ENCODE measurements at places on chromosomes 1 and 21.

DNA sequence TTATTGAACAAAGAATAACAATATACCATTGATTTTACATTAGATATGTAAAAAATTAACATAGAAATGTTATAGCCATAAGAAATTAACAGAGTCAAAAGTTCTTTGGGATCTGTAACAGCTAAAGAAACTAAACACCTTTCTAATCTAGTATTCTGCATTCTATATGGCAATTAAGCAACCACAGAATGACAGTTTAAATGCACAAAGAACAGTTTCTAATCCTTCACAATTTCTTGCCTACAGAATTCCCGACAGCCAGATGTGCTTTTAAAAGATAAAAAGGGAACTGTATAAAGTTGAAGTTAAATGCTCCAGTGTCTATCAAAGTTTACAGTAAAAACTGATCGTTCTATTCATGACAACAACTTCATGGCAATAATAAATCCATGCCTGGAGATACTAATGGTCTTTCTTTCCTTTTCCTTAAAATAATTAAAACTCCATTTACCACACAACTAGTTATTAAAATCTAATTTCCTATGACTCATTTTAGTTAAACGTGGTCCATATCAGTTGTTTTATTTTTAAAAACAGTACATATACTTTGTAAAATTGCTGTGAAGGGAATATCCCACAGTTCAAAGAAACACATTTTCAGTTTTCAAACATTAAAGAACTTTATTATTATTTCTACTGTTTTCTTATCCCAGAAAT, 110.2 kb downstream of the EIF4G3 start:
- DNase-seq: no peak

GRCh38 chr1:200150721-200151120, 123.2 kb downstream of the NR5A2 start:
- DNase-seq: no peak

GRCh38 chr1:214004014-214004413, 16.2 kb downstream of the PROX1 start:
- no peak for DNase-seq

DNA sequence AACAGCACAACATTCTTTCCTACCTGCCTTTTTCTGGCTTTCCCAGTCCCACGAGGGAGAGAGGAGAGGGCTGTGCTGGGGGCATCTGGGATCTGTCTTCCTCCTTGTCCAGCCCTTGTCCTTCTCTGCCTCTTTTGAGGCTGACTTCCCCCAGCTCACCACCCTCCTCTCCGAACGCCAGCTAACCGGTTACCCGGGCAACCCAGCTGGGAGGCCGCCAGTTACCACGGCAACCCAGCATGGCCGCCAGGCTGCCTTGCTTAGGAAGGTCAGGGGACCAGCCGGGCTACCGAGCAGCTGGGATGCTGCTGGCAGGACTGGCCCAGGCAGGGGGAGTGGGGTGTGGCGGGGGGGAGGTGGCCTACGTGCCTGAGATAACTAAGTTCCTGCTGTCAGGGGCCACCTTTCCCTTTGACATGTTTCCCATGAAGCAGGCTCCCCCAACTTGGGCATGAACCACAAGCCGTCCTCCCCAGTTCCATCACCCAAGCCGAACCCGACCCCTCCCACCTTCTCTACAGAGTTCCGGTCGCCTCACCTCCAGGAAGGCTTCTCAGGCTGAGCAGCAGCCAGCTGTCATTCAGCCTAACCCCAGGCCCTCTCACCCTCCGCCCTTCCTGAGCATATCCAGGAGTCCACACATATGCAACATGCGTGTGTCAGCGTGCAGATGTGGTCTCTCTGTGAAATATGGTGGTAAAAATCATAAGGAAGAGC, 8.7 kb downstream of the PLEKHA6 start:
- DNase-seq: peak; percentile 96

- no peak for DNase-seq
These were observed 64.1 kb upstream of the TMPRSS2 start for GRCh38 chr21:41571938-41572510.

DNA sequence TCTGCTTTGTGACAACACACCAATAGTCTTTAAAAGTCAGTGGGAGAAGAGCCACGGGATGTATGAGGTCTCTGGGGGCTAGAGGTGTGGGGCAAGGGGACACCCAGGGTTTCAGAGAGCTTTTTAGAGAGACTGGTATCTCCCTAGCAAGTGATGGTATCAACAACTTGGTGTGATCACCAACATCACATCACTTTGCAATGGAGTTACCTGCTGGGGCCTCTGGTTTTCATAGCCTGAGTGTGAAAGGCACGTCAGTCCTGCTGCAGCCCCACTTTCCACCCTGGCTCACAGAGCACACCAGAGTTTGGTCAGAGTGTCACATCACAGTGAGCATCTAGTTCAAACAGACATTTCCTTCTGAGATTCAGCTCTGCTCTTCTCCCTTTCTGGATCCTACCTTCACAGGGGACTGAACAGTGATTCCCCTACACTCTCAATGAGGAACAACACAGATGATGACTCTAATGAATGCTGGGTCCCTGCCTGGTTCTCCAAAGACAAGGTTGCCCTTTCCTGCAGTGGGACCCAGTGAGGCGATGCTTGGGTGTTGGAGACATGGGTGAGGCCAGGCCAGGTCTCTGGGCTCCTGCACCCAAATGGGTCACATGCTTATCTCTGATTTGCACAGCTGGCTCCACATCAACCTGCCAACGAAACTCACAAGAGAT, 2.0 kb upstream of the MAN1C1 start:
- DNase-seq: no peak

GRCh38 chr1:12609469-12610003, 8.5 kb downstream of the DHRS3 start:
- DNase-seq: no peak

DNA sequence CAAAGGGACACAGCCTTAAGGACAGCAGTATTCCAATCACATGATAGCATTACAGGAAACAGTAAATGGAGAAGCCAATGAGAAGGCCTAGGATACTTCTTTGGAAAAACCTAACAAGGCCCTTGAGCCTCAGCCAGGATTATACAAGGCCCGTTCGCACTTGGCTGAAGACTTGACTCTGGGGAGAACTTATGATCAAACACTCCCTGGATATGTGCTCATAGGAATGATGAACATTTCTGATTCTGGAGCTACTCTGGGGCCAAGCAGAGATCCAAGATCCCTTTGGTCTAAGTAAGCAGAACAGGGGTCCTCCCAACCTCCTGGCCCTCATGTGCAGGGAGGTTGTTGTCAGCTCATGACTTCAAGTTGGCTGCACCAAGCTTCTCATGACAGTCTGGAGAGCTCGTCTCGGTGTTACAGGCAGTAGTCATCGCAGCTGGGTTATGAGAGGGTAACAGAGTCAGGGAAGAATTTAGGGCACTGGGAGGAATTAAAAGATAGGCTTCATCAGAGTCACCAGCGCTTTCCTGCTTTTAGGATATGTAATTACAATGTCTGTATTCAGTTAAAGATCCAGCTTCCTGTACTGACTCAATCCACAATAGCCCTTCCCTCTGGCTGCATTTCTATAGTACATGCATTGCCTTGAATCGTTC, 92.5 kb upstream of the IRF2BP2 start:
- no peak for DNase-seq

- DNase-seq: no peak
These were observed 11.8 kb upstream of the SRM start for GRCh38 chr1:11071463-11072215.

DNA sequence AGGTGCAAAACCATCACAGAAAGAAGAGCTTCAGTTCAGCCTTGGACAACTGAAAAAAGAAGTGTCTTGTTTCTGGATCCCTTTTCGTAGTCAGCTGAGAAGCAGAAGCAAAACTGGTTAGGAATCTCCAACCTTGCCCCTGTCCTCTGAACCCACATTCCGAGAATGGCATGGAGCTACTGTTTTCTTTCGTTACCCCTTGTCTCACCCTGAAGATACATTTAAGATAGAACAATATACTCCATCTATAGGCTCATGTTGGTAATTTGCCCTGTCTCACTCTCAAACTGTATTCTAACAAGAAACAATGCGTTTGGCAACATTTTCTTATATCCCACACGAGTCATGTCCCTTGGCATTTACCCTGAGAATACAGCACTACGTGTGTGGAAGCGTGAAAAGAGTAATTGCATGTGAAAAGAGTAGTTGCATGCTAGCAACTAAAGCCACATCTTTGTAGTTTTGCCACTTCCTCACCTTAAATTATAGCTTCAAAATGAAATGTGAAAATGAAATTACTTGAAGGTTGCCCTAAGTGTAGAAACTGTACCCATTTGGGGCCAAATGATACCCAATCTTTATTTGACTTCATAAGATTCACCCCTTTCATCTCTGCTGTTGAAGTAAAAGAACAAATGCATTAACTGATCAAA, 5.3 kb downstream of the SLAMF7 start:
- no peak for DNase-seq

GRCh38 chr1:223201967-223202366, 58.9 kb upstream of the TLR5 start:
- no peak for DNase-seq

DNA sequence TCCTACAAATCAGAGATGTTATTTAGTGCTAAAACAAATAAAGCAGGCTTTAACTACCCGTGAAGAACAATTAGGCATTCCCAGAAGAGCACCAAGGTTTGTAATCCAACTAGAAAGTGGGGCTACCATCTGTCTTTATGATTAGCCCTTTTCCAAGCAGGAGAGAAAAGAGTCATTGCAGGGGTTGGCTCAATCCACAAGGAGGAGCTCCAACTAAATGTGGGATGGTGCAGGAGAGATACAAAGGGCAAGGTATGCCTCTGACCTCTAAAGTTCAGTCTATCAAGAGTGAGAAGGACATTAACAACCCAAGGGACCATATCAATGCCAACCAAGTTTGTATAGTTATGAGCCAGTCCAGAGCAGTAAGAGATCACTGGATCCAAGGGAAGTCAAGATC, 382.7 kb upstream of the DUSP10 start:
- DNase-seq: peak; percentile 63

DNA sequence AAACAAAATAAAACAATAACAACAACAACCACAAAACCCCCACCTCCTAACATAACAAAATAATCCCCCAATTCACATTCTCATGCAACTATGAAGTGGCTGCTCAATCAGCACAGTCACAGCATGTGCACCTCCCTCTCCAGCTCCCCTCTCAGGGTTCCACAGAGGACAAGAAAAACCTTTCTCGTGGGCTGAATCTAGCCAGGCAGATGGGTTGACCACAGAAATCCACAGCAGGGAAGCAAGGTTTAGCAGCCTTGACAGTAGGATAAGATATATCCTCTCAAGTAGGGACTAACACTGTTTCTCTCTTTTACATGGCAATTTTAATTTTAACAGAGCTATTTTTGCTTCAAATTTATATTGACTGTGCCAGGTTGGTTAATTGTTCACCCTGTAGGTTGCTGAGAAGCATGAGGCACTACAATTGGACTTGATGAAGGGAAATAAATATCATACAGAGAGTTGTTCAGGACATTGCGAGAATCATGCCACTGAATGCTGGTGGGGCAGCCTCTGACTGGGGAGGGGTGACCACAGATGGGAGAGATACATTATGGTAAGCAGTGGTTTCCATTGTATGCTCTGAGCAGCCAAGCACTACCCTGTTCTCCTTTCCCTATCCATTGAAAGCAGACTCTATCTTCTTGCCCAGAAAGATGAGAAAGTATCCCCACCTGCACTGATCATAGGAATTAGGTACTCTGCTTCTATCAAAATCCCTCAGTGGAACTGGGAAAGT, 535.1 kb downstream of the DPYD start:
- DNase-seq: no peak

DNA sequence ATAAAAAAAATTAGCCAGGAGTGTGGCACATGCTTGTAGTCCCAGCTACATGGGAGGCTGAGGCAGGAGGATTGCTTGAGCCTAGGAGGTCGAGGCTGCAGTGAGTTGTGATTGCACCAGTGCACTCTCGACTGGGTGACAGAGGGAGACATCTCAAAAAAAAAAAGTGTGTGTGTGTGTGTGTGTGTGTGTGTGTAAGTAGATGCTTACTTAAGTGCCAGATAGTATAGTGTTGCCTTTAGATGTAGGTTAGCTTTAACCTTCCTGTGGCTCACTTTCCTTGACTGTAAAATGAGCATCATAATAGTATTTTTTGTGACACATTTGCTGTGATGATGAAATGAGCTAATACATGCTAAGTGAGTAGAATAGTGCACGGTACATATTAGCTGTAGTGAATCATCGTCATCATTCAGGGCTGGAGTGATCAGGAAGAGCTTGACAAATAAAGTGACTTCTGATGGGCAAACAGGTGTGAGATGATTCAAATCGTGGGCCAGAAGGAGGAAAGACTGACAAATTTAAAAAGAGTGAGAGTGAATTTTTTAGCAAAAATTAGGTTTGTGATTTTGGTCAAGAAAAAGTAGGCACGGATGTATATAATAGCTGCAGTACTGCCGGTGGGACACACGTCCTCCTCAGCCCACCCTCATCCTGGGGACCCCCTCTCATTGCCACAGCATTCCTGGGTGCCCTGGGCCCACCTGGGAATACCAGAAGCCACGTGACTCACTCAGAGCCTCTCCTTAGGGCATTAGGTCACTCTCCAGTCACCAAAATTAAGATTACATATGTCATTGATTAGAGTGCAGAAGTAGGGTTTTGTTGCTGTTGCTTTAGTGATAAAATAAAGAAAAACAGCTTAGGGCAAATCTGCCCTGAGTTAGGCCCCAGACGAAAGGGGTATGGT, 33.9 kb downstream of the EIF2D start:
- DNase-seq: no peak

DNA sequence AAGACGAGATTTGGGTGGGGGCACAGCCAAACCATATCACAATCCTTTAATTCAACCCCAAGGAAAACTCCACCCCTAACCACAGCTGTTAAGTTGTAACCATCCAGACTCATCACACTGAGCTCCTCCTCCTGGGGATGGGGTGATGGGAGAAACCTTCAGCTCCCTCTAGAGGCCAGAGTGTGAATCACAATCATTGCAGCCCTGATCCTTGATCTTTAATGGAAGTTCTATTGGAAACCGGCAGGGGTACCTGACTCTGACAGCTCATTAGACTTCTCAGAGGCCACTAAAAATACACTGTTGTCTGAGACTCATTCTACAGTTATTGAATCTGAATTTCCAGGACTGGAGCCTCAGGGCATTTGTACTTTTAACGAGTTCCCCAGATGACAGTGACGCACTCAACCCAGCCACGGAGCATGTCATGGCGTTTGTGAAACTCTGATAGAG, 127.2 kb downstream of the IGSF21 start:
- peak; percentile 92 for DNase-seq

- DNase-seq: no peak
These were observed 327.9 kb downstream of the VAV3 start for GRCh38 chr1:107637101-107637500.

GRCh38 chr1:220497220-220497947, 30.6 kb upstream of the MARK1 start:
- no peak for DNase-seq

GRCh38 chr1:154524881-154525280, 22.7 kb upstream of the SHE start:
- no peak for DNase-seq

GRCh38 chr1:184827600-184828368, 73.1 kb upstream of the EDEM3 start:
- no peak for DNase-seq
